ENCODE measurements at places on chromosomes 4 and X.

DNA sequence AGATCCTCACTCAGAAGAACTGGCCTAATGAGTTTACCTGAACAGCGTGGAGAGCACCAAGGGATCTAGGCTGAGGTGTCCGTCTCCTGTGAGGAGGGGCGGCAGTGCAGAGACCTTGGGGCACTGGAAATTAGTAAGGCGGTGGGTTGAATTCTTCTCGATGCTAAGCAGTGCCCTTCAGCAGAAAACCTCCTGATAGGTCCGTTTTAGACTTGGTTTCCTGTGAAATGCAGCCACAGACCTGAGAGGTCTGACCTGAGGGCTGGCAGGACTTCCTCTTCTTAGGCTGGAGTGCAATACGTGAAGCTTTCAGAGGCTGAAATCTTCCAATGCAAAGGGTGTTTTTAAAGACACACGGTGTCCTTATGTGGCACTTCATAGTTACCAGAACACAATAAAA lies at the start of gene CLNK:
CLNK (minus strand) TSS at position 138 of the 400 bp plus-strand sequence. CDS start 16,899 bp downstream, outside the sequence.
- no peak for DNase-seq

- no peak for DNase-seq
Observed at GRCh38 chrX:117093319-117093718, 630.5 kb upstream of the CT83 start.

- no peak for DNase-seq
Observed at GRCh38 chr4:139854668-139855403, 189.2 kb downstream of the MGST2 start.

- DNase-seq: no peak
Observed at GRCh38 chr4:125388613-125389012, 73.9 kb downstream of the FAT4 start.

GRCh38 chr4:7649741-7650531 lies 215.2 kb upstream of the PSAPL1 start:
- peak; percentile 63 for DNase-seq

DNA sequence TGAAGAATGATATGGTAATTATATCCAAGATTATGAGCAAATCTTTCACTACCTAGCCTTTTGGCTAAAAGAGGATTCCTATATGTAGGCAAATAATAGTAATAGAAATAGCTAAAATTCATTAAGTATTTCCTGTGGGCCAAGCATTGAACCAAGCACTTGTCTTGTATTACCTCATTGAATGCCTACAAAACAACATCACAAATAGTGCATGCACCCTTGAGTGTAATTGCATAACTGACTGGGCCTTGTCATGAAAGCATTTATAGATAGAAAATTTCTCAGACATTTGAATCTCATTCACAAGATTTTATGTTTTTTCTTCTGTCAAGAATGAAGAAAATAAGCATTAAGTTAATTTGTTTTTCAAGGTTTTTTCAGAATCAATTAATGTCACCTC lies 3.9 kb upstream of the HPGDS start:
- DNase-seq: no peak

Measured in stimulated activated naive CD8-positive, alpha-beta T cell treated with anti-CD3 and anti-CD28 coated beads, Interleukin-15, amount 100 ng/mL, for 72 hours (primary cell).